Smooth muscle cell of bladder (primary cell): ENCODE measurements at places on chromosomes 1 and 21. TPM values are rescaled to one million over a fixed set of nuclear protein-coding genes. Genes with fewer than 3 reads are reported as not detected.

Gene C1orf141
- not detected in 2 replicates for total RNA-seq

Gene PINK1
- 68.7 and 83.2 TPM in 2 replicates for total RNA-seq

Gene OR2L2
- total RNA-seq, result under 0.01 TPM in 1 of 2 replicates, not detected in the other

Gene GJA8
- not detected in 2 replicates for total RNA-seq

Gene CELA3B
- total RNA-seq, result not detected in 2 replicates

Gene FMO3
- total RNA-seq, result 0.37 and 0.57 TPM in 2 replicates

Gene KIRREL1
- total RNA-seq, result 95.4 and 131 TPM in 2 replicates
